Activated CD4-positive, alpha-beta T cell treated with anti-CD3 and anti-CD28 coated beads, Interleukin-2, amount 50 U/mL, for 1 hour (primary cell): ENCODE measurements at places on chromosomes 5 and 9.
A peak's percentile ranks its signal among the peaks of the same experiment; 100 is the strongest.

DNA sequence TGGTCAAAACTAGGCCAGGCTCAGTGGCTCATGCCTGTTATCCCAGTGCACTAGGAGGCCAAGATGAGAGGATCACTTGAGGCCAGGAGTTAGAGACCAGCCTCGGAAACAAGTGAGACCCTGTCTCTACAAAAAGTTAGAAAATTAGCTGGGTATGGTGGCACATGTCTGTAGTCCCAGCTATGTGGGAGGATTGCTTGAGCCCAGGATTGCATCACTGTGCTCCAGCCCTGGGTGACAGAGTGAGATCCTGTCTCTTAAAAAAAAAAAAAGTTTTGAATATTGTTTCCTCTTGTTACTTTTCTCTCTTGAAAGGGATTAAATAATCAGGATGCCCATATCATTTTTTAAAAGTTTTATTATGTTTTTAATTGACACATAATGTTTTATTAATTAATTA lies 7.6 kb downstream of the ARHGEF37 start:
- DNase-seq, result no peak

DNA sequence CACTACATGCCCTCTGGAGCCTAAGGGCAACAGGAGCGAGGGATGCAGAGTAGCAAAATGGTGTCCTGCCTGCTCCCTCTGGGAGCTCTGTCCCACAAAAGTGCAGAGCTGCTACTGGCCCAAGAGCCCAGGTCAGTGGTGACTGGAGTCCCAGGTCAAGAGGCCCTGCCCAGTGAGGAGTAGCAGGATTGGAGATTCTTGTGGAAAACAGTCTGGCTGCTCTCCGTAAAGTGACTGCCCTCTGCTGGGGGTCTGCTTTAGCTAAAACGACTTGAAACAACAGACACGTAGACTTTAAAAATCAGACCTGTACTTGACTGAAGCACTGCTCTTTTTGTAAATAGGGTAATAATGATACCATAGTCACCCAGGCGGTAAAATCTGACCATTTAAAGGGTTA lies 917.0 kb downstream of the MAT2B start:
- no peak for DNase-seq

- DNase-seq, result no peak
Observed at GRCh38 chr5:96315431-96315830, 117.6 kb downstream of the PCSK1 start.

DNA sequence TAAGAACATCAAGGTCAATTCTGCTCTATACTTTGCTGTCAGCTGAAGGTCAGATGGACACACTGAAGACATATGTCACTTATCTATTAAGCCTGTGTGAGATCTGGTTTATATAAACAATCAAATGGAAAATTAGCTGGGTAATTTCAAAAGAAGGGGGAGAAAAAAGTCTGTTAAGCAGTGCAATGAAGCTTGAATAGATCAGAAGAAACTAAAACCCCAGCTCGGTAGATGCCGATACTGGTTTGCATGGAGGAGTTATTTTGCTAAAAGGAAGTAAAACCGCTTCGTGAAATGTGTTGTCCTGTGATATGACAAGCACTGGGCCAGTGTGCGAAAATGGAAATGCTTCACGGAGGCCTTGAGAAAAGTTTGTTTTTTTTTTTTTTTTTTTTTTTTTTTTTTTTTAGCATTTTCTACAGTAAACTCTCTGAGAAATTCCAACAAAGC lies 148.8 kb downstream of the MEF2C start:
- no peak for DNase-seq

DNA sequence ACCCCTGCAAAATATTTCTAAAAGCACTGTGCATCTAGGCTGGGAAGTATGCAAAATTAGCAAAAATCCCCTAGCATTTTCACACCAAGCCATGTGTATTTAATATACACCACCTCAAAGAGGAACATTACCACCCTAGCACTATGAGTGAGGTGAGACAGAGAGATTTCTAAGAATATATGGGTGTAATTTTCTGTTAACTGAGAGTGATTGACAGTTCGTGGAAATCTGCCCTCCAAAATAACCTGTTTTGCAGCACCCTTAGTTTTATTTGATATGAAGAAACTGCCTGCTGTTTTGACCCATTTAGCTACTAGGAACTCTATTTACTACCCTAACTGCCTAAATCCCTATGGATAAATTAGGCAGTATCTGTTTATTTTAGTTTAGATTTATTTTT lies 64.2 kb upstream of the CDKN2B start:
- DNase-seq, result no peak

DNA sequence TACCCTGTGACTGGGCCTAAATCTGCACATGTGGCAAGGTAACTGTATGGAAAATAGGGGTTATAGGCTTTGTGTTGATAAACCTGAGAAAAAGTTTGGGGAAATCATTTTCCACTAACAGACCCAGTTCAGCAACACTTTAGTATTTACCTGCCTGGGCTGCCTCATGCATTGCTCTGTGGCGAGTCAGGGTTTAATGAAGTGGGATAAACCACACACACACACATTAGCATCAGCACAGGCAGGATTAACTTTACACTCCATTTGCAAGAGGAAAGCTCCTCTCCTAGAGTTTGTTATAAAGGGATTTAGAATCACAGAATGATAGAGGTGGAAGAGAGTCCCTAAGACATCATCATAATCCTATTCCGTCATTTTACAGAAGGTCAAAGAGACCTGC lies 20.0 kb upstream of the ZCCHC7 start:
- DNase-seq, result no peak

- DNase-seq, result no peak
Observed at GRCh38 chr5:142783601-142784341, 13.6 kb downstream of the ARHGAP26 start.

GRCh38 chr5:97764700-97765099 lies 581.7 kb upstream of the RIOK2 start:
- no peak for DNase-seq

DNA sequence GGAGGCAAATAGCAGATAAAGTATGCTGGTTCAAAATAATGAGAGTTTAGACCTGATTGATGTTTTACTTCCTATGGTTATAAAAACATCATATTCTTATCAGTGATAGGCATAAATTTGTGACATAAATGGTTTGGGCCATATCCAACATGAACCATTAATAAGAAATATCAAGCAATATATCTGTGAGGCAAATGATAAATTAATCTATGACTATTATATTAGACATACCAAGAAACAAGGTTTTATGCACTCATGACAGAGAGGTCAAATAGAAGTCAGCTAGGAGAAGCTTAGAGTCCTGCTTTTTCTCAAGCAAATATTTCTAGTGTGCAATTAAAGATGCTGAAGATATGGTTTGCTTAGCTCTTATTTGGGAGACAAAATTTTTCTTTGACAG lies 10.4 kb downstream of the SMIM3 start:
- DNase-seq, result no peak

GRCh38 chr9:68931821-68932220 lies 82.1 kb downstream of the PRKACG start:
- DNase-seq, result no peak

DNA sequence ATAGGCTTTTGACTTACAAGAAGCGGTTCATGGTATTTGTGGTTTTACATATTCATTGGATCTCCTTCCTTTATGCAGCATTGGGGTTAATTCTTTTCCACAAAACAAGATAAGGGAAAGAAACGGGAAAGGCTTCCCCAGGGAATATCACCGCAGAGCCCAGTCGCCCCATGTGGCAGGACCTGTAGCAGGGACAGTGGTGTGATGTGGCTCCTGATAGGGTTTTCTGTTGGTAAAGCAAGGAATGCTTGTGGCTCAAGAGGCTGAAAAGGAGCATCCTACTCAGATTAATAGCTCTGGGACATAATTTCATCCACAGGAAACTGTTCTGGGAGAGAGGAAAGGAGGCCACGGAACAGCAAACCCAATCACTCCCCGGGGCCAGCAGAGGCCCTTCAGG lies 699.9 kb downstream of the MTRR start:
- DNase-seq, result no peak

DNA sequence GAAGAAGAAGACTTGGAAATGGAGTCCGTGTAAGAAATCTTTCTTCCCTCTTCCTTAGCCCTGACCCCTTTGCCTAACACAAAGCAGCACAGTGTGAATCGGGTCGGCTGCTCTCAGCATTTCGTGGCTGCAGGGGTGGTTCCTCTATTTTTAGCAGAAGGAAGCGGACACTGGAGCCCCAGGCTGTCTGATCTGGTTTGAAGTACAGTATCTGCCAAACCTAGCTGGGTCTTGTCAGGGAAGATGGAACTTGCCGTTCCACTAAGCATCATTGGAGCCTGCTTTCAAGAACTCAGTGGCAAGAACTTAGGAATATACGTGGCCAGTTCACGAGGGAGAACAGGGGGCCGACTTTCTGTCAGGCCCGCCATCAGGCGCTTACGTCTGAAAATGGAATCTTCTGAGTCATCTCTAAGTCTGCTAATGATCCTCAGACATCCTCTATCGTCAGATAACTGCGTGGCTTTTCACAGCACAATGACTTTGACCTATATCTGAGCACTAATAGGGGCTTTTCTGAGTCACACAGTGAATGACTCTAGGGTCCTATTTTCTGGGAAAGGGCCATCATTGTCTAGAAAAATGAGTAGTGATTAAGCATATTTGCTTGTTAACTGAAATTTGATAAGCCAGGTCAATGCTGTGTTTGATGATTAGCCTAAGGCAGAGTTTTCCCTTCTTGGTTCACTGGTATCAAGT lies 43.3 kb upstream of the NCS1 start:
- DNase-seq, result peak; percentile 57

GRCh38 chr5:10352430-10353240 lies 860 bp upstream of the MARCHF6 start:
- no peak for DNase-seq

DNA sequence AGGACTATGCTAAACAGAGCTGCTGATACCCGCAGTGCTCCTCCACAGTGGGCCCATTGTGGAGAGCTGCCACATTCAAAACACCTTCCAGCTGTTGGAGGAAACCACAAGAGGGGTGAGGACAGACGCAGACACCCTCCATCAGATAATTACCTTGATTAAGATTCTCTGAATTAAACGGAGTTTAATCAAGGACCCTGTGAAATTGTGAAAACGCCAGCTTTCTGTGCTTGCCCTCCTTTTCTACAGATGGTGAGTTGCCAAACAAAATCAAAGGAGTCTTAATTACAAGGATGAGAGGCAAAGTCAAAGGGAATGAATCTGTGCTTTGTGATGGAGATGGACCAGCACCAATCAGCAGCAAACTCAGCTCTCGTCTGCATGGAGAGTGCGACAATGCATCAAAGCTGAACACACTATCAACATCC lies 596.1 kb downstream of the ELAVL2 start:
- DNase-seq, result no peak

DNA sequence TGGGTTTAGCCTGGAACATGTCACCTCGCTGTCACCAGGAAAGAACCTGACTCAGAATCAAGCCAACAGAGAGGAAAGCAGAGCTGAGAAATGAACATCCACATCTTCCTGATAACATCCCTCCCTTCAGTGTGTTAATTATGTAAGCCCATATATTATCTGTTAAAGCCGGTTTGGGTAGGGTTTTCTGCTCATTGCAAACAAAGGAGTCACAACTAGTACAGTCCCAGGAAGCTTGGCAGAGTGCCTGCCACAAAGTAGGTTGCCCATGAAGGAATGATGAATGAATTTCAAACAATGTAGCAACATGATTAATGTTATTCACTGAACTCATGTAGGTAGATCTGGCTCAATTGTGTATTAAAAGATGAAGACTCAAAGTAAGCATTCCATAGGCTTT lies 10.4 kb upstream of the PPARGC1B start:
- no peak for DNase-seq

DNA sequence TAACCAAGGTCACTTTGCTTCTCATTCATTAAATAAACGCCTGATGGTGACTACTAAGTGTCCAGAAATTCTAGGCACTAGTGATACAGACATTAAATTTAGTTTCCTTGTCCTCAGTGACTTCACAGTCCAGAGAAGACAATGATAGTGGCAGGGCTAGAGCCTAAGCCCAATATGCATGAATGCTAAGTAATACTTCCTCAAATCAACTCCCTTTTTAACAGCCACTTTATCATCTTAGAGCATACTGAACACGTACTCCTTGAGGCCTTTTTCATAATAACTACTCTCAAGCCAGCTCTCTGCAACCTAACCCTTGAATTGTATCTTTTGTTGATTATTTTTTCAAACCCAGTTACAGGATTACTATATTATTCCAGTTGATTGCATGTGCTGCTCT lies 74.1 kb downstream of the STX17 start:
- DNase-seq, result no peak

- no peak for DNase-seq
Observed at GRCh38 chr9:87292449-87293191, 205.0 kb upstream of the DAPK1 start.

GRCh38 chr5:135012951-135013391 lies 21.1 kb downstream of the PITX1 start:
- no peak for DNase-seq

DNA sequence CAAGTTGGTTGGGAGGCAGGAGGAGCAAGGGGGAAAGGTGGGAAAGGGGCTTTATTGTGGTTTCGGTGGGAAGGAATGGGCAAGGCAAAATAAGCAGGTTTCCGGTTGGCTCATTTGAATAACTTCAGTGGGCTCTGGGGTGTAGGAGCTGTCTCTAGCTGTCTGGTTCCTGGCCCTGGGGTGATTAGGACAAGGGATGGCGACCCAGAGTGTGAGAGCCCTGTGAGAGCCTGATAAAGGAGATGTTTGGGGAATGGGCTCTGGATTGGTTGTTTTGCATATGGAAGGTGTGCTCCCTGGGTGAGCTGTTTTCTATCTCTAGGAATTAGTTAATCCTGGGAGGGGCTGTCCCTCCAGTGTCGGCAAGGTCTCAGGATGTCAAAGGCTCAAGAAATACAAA lies 15.4 kb downstream of the ANKRD34B start:
- no peak for DNase-seq

DNA sequence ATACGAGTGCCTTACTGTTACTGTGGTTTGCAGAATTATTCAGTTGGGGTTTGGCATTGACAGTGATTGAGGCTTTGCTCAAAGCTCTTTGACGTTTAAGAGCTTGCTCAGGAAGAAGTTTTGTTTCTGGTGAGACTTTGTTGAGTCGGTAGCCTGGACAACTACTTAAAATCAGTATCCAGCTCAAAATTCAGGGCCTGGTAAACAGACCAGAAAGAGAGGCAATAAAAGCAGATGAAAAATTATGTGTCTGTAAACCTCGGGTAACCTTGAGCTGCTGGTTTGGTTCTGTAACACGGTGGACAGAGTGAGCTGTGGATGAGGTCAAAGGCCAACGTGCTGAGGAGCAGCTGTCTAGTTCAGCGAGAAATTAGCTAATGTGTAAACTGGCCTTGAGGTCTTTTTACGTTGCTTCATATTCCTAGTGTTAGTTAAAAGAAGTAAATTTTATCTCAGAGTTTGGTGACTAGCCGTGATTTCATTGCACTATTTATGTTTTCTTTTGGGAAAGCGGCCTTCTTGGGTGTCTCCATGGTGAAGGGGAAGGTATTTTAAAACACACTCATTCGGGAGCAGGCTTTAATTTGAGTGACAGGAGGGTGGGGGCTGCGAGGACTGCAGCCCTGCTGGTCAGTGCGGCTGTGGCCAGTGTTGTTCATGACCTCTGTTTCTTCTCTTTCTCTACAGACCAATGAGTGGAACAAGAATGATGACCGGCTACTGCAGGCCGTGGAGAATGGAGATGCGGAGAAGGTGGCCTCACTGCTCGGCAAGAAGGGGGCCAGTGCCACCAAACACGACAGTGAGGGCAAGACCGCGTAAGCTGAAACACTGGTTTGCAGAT lies 82.0 kb upstream of the TTC23L start:
- DNase-seq, result no peak
